Tibial nerve (tissue), 4 donors: ENCODE measurements at places on chromosomes 5 and 9. TPM values are rescaled to one million over a fixed set of nuclear protein-coding genes. Genes with fewer than 3 reads are reported as not detected.

GRCh38 chr9:84891924-84892323, 222.4 kb downstream of the NTRK2 start:
- no peak for DNase-seq
- no peak overlapping the region for H3K4me3 ChIP-seq
- H3K4me1 ChIP-seq, result no peaks in the 10 kb centered on the region
- no peak overlapping the region for H3K27ac ChIP-seq
- H3K27me3 ChIP-seq, result no peaks in the 10 kb centered on the region

DNA sequence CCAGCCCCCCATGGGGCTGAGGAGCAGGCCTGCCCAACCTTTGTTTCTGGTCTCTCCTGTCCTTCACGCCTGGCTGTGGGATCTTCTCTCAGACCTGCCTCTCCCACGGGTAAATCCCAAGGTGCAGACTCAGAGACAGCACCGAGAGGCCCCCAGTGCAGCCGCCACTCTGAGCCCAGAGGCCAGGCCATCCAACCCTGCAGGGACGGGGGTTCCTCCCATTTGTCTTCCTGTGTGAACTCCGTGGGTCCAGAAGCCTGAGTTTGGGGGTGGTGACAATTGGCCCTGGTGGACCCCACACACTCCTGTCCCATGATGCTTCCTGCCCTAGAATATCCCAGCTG, 123.4 kb downstream of the ADAMTS2 start:
- no peak for DNase-seq
- H3K27me3 ChIP-seq, result no peaks in the 10 kb centered on the region
- no peak overlapping the region for H3K4me3 ChIP-seq
- H3K27ac ChIP-seq, result no peak overlapping the region

DNA sequence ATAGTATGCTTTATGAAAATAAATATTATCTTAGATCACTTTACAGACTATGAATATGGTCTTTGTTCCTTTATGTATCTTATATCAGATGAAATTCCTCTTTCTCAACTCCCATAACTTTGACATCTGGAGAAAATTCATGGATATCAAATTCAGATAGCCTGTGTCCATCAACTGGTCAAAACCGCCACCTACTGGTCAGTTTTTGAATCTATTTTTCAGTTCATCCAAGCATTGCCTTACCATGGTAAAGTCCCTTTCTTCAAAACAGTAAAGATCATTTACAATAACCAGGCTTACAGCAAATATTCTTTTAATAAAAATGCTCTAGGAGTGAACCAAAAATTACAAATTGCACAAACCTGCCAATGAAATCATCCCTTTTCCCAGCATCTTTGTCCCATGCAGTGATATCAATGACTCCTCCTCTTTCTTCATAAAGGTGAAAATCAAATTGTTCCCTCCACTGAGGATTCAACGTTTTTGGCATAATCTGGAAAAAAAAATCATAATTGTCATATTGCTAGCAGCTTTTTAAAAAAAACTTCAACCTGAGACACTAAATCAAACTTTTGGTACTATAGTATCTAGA, 290.5 kb downstream of the SLF1 start:
- H3K27me3 ChIP-seq, result no peaks in the 10 kb centered on the region
- H3K36me3 ChIP-seq, result peaks cover 8% of the 10 kb centered on the region
- no peak overlapping the region for H3K4me3 ChIP-seq
- DNase-seq, result peak; percentile 55
- H3K27ac ChIP-seq, result no peak overlapping the region

DNA sequence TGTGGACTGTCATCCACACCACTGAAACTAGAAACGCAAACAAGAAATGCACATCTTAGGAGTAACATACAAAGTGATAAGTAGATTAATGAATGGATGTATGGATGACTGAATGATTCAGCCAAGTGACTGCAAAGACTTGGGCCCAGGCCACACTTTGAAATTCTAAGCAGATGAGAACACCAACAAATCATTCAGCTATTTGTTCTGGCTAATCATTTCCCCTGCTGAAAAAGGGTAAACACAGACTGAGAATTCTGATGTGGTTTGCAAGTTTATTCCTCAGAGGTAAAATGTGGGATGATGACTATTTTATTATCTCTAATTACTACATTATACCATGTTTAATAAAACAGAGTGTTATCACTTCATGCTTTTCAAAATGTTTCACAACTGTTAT, 163.2 kb upstream of the ADAMTS16 start:
- H3K36me3 ChIP-seq, result no peaks in the 10 kb centered on the region
- H3K4me3 ChIP-seq, result no peak overlapping the region
- no peak overlapping the region for H3K27ac ChIP-seq
- no peaks in the 10 kb centered on the region for H3K4me1 ChIP-seq
- DNase-seq, result no peak
- H3K27me3 ChIP-seq, result no peaks in the 10 kb centered on the region

DNA sequence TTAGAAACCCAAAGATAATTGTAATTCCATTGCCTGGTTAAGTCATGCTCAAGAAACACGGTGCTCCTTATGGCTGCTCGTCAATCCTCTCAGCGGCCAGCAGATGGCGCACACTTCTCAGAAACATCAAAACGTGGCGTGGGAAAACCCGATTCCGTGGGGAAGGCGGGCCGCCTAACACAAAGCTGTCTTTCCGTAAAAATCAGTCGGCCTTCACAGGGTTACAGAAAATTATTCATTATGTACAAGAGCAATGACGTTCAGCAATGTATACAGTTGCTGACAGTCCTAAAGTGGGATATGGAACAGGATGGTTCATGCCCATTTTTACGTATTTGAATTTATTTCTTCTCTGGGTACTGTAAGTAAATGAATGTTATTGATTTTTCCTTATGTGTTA, 83.5 kb downstream of the PDE4D start:
- H3K36me3 ChIP-seq, result no peaks in the 10 kb centered on the region
- no peaks in the 10 kb centered on the region for H3K4me1 ChIP-seq
- DNase-seq, result peak; percentile 76
- H3K27ac ChIP-seq, result no peak overlapping the region
- H3K4me3 ChIP-seq, result no peak overlapping the region

DNA sequence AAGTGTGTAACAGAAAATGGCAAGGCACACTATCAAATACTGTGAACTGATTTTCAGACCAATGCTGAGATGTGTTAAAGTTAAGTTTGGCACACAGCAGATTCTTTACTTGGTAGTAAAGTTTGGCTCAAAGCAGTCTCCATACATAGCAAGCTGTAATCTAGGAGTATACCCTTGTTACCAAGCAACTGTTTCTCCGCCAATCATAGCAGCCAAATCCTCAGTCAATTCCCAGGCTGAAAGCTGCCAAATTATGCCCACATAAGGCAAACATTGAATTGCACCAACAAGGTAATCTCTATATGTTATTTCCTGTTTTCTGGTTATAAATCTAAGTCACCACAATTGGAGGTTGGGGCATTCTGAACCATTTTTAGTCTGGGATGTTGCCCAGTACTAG, 345.7 kb downstream of the DEPDC1B start:
- H3K4me1 ChIP-seq, result no peaks in the 10 kb centered on the region
- no peak overlapping the region for H3K27ac ChIP-seq
- no peak overlapping the region for H3K4me3 ChIP-seq
- no peak for DNase-seq

PRLR gene
- 3.3 TPM for total RNA-seq
